RCC 7860 (cell line): ENCODE measurements at places on chromosomes 16 and 17.
A peak's percentile ranks its signal among the peaks of the same experiment; 100 is the strongest.

GRCh38 chr16:1727651-1728624 is 21.9 kb downstream of the MAPK8IP3 start:
- DNase-seq: no peak

DNA sequence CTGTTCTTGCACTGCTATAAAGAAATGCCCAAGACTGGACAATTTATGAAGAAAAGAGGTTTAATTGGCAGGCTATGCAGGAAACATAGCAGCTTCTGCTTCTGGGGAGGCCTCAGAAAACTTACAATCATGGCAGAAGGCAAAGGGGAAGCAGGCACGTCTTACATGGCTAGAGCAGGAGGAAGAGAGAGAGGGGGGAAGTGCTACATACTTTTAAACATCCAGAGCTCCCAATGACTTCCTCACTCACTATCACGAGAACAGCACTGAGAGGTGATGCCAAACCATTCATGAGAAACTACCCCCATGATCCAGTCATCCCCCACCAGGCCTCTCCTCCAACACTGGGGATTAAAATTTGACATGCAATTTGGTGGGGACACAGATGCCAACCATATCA is 13.3 kb downstream of the WFIKKN2 start:
- no peak for DNase-seq

- DNase-seq: no peak
Observed at GRCh38 chr17:49939318-49939717, 29.7 kb upstream of the DLX4 start.

DNA sequence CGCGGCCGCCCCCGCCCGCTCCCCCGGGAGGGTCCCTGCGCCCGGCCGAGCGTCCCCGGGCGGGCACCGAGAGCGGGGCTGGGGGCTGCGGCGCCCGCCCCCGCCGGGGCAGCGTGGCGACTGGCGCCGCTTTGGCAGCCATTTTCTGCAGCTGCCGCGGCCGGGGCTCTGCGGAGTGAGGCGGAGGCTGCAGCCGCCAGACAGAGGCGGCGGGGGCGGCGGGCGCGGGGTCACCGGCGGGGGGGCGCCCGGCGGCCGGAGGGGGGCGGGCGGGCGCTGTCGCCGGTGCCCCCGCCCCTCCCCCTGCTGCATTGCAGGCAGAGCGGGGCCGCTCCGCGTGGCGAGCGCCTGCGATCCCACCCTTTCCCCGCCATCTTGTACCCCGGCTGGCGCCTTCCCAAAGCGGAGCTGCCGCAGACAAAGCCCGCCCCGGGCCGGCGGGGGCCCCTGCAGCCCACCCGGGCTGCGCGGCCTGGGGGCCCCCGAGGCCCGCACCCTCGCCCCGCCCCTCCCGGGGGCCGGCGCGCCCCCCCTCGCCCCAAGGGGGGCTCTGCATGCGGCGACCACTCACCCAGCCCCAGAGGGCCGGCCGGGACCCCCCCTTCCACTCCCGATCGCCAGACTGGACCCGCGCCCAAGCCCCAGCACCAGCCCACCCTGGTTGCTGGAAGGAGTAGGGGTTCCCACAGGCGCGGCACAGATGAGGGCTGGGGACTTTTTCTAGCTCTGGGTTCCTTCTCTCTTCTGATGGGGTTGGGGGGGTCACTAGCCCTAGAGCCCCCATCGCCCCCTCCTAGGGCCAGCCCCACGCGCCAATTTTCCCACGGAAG is 16.6 kb upstream of the CBX8 start:
- no peak for DNase-seq

DNA sequence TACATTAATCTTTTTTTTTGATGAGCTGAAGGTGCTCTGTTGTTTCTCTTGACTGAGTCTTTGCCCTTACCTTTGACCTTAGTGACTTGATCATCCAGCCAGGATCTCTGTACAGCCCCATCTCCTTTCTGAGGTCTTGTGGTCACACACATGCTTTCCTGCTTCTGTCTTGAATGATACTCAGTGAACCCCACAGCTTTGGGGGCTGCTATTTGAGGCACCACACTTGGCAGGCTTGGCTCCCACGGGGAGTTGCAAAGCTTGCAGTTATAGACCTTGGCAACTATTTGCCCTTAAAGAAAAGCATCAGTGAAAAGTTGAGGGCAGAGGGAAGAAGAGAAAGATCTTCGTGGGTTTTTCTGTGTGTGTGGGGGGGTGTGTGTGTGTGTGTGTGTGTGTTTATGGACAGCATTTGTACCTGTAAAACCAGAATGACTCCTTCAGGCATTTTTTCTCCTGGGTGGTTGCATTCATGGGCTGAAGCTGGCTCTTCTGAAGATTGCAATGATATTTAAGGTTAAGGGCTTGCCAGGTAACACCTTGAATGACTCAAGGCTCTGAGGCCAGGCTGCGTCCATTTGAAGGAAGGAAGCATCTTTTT is 101.6 kb downstream of the MSI2 start:
- no peak for DNase-seq

- DNase-seq: peak; percentile 35
Observed at GRCh38 chr16:88769617-88770460, 15.2 kb downstream of the PIEZO1 start.

DNA sequence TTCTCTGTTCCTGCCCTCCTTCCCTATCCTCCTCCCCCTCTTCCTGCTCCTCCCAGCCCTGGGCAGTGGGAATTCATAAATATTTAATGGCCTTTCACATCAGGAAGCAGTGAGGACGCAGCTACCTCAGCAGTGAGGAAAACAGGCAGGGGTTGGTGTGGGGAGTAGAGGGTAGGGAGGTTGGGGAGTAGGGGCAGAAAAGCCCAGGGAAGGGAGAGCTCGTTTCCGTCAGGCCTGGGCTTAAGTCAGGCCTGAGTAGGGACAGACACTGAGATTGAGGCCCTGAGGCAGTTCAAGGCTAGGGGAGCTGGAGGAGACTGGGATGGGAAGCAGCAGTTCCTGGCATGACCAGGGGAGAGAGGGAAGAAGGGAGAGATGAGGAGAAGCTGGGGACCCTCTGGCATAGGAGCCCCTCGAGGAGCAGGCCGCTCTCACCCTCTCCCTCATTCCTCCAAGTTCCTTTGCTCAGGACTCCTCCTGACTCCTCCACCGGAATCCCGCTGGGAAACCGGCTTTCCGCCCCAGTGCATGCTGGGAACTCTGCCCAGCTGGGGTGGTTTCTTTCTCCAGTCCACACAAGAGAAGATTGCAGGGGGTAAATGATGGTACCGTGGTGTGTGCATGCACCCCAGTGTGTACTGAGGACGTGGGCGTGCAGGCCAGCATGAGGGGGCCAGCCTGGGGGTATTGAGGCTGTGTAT is 6.2 kb downstream of the SAMD14 start:
- peak; percentile 24 for DNase-seq

DNA sequence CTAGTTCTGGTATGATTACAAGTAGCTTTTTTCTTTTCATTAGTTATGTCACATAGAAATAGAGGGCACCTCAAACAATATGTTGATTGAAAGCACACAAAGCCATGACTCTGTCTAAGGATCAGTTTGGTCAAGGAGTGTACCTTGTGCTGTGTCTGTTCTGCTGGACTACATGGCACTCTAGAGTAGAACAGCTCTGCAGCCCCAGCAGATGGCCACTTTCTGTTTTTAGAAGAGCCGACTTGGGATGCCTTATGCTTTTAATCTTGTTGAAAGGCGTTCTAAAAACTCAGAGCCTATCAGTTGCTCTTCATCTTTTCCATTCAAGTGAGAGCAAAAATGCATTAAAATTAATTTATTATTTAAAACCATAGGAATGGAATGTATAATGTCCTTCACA is 49.3 kb upstream of the CA10 start:
- no peak for DNase-seq

DNA sequence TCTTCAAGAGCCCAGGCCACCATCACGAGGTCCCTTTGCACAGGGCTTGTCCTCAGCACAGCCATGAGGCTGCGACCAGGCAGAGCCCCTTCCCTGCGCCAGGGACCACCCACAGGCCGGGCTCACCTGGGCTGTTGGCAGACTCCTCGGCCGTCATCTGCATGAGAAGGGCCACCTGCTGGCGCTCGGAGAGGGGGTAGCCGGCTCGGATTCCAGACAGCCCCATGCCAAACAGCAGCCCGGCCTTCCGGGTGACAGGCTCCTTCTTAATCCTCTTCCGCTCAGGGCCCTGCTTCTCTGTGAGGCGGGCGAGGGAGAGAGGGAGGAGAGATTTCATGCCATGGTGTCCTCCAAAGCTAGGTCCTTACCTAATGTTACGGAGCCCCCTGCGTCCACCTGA is 73.4 kb downstream of the ZNF778 start:
- no peak for DNase-seq

DNA sequence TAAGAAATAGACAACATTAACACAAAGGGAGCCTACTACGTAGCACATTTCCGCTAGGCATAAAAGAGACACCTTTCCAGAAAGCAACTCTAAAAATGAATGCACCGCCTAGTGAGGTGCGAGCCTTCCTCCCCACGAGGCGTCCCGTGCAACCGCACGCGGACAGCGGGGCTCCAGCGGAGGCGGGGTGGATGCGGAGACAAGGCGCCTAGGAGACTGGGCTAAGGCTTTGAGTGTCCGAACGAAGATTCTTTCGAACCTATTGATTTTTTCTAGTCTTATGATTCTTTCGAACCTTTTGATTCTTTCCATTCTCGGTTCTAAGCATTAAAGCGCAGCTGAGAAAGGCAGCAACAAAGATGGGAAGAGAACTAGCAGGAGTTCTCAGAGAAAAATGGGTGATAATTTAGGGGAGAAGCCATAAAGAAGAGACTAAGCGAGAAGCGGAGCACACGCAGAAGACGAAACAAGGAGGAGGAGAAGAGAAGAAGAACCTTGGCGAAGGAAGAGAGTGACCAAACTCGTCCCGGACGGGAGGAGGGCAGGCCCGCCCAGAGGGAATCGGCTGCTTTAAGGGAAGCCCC is 394 bp upstream of the CPD start:
- no peak for DNase-seq

GRCh38 chr17:81418710-81419318 is 23.6 kb downstream of the BAHCC1 start:
- DNase-seq: no peak

GRCh38 chr17:48643697-48644012 is 17.5 kb upstream of the HOXB9 start:
- no peak for DNase-seq

DNA sequence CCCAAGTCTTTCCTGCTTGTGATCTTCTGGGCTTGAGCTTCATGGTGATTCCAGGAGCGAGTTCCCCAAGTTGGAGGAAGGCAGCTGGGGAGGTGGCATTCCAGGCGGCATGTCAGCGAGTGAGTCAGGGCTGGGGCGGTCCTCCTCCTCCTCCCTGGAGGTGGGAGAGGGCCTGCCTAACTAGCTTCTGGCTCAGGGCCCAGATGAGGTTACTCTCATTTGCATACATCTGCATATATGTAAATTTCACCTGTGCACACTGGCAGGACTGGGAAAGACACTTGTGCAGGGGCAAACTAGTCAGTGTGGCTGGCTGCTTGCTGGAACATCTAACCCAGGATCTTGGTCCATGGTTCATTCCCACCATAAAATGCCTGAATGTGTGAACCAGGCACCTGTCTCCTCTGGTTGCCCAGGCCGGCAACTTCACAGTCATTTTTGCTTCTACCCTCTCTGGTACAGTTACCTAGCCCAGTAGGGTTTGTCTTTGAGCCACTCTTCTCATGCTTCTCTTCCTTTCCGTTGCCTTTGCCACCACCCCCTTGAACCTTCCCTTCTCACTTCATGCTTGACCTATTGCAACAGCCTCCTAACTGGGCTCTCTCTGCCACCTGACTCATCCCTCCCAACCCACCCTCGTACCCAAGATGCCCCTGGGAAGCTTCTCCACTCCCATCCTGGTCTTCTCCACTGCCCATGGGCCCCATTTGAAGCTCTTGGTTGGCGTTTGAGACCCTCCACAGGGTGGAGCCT is 9.6 kb upstream of the DLX4 start:
- peak; percentile 53 for DNase-seq

DNA sequence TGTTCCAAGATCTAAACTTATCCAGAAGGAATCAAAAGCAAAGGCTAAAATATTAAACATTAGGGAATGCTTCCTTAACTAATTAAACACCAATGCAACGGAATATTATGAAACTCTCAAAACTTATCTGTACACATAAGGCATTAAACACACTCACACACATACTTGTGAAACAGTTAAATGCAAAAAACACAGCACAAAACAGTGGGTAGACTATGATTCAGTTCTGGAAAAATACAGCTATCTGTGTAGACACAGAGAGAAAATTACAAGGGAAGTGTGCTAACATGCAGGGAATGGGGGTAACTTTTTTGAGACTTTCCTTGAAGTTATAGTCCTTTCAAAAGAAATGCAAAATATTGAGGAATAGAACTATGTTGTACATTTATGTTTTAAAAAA is 36.7 kb upstream of the CCL1 start:
- no peak for DNase-seq

DNA sequence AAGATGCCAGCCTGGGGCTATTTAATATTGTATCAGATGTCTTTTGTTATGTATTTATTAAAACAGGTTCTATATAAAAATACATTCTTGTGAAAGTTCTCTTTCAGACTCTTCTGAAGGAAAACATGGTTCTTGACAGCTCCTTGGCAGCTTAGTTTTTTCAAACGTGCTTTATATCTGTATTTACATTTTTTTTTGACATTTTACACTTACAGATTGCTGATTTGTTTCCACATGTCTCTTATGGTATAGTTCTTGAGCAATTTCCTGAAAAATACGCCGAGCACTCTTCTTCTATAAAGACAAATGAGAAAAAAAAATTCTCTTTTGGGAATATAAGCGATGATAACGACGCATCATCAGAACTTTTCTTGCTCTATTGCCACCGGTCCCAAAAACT is 9.5 kb downstream of the IGSF6 start:
- DNase-seq: no peak

DNA sequence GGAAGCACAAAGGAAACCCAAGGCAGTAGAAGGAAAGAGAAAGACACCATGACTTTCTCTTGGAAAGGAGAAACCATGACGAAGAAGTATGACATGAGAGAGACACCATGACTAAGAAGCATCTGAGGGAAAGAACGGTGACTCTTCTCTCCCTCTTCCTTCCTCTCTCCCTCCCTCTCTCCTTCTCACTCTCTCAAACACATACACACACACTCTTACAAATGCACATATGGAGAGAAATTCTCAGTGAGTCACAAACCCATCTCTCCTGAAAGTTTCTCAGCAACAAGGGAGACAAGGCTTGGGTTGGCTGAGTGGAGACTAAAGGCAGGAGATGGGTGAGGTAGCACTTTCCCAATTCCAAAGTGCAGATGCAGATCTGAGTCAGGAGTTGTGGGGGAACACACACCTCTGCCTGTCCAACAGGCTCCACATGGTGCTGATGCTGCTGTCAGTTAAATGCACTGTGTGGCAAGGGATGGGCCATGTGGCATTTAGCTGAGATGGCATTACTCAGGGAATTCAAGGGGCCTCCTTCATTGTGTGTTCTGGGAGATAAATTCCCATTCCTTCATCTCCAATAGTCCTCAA is 336.7 kb upstream of the C16orf82 start:
- DNase-seq: no peak

DNA sequence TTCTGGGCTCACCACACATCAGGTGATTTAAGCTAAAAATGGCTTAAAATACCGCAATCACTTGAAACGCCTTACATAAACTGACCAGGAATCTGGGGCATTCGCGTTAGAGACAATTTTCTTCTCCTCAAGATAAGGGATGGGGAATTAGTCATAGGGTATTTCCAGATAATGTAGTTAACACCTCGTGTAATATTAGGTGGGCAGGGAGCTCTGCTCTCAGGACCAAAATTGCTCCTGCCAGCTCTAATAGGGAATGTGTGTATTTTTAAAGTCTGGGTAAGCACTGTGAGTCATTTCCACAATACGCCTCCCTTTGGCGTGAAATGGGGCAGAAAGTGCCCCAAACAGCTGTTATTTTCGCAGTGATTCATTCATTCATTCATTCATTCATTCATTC is 408.6 kb downstream of the MAF start:
- DNase-seq: peak; percentile 86

GRCh38 chr17:81510785-81511553 is 1.6 kb downstream of the ACTG1 start:
- DNase-seq: peak; percentile 11
